ENCODE measurements at places on chromosomes 4 and X.

DNA sequence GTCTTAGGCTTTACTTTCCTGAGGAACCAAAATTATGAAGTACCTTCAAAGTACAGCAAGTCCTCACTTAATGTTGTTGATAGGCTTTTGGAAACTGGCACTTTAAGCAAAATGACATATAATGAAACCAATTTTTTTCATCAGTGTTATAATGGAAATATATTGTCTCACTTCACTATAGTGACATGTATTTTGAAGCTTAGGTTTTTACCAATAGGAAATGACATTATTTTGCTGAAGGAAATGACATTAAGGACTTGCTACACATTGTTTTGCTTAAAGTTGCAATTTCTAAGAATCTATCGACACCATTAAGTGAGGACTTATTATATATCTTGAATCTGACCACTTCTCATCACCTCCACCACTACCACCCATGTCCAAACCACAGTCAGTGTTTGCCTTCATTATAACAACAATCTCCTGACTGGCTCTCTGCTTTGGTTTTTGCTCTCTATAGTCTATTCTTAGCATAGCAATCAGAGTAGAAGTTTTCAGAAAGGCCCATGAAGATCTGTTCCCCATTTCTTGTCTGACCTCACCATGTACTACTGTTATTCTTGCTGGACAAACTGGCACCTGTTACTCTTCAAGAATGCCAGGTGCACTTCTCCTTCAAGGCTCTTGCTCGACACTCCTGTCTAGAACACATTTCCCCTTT, 311.2 kb downstream of the BMPR1B start:
- no peak for DNase-seq

- peak; percentile 91 for DNase-seq
Measured at GRCh38 chr4:76305971-76306881, at the start of gene STBD1. Gene STBD1 (plus strand): TSS chr4:76306733. CDS start chr4:76306770, 37 bp downstream.

- no peak for DNase-seq
Measured at GRCh38 chr4:114334884-114335330, 263.7 kb upstream of the UGT8 start.

DNA sequence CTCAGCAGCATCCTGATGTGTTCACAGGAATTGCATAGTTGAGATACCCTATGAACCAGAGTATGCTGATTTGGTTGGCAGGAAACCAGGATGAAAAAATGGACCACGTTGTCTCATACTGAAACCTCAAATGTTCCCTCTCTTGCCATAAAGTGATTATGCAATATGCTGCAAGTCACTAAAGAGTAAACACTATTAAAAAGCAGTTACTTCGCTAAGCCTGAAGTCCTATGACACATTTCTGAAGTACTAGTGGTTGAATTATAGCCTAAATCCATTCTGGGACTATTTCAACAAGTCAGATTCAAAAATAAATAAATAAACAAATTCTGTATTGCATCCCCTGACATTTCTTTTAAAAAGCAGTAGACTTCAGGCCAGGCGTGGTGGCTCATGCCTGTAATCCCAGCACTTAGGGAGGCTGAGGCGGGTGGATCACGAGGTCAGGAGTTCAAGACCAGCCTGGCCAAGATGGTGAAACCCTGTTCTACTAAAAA, 106.0 kb upstream of the NAP1L5 start:
- no peak for DNase-seq

- DNase-seq: no peak
Measured at GRCh38 chr4:71382125-71382899, 43.5 kb downstream of the SLC4A4 start.

- DNase-seq: no peak
Measured at GRCh38 chr4:55910140-55910539, 38.6 kb upstream of the CEP135 start.

GRCh38 chrX:12007881-12008280, 130.4 kb upstream of the FRMPD4 start:
- no peak for DNase-seq

GRCh38 chrX:107429090-107429489, 20.4 kb upstream of the FRMPD3 start:
- peak; percentile 28 for DNase-seq

DNA sequence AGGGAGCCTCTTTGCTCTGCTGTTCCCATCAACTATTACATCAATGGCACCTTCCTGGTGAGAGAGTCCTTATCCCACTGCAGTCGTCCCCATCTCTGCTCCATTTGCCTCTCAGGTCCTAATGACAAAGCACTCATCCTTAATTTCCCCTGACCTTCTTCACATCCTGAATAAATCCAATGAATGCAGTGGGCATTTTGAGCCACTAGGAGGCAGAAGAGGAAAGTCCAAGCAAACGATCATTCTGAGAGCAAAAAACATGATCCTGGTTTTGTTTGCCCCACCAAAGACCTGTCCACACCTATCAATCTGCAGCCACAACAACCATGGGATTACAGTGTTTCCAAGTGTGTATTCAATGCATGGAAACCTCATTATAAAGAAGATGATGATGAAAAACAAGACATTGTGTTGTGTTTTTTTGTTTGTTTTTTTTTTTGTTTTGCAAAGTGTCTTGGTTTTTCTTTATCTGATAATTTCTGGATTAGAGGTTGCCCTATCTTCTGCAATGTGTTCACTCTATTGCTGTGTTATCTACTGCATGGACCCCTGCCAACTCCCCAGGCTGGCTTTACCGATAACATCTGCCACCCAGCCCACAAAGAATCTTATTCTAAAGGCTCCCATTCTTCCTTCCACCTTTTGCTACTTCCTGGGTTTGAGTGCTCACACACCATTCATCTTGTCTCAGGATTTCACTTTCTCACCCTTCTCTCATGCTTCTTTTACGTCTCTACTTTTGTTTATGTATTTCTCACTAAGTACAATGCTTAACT, 207.2 kb downstream of the NLGN4X start:
- DNase-seq: no peak

DNA sequence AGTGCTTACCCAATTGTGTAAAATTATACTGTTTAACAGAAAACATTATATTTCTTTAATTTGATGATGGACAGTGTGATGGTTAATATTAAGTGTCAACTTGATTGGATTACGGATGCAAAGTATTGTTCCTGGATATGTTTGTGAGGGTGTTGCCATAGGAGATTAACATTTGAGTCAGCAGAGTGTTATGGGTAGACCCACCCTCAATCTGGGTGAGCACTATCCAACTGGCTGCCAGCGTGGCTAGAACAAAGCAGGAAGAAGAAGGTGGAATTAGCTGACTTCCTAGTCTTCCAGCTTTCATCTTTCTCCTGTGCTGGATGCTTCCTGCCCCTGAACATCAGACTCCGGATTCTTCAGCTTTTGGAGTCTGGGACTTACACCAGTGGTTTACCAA, 42.1 kb downstream of the HS6ST2 start:
- DNase-seq: no peak

DNA sequence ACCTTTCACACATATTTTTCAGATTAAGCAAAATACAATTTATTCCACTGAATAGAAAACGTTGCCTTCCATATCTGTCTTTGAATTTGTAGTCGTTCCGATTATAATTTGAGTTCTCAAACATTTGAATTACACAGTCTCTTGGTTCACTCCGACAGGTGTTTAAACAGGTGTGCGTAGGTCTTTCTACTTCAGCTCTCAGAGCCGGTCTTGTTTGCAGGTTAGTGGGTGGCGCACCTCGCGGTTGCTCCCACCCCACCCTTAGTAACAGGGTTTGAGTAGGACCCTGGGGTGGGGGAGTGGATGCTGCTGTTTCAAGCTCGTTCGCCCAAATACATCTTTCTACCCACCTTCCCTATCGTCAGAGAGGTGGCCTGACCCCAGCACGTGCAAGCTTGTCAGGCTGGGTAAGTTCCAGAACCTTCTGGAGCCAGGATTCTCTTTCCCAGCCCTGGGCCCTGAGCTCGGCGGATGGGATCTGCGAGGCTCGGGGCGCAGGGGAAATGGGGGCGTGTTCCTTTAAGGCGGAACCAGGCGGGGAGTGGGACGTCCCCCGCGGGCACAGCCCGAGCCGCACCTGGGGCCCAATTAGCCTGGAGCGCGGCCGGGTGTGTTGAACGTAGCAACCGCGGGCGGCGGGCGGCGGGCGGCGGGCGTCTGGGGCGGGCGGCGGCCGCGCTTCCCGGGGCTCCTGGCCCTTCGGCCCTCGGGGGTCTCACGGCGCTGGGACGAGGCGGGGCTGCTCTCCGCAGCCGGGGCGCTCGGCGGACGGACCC, at the start of gene FAM149A:
Gene FAM149A (plus strand): TSS at position 591 of the 776 bp plus-strand sequence.
- DNase-seq: peak; percentile 85

GRCh38 chrX:63959975-63960374, 175.0 kb upstream of the ARHGEF9 start:
- DNase-seq: no peak

DNA sequence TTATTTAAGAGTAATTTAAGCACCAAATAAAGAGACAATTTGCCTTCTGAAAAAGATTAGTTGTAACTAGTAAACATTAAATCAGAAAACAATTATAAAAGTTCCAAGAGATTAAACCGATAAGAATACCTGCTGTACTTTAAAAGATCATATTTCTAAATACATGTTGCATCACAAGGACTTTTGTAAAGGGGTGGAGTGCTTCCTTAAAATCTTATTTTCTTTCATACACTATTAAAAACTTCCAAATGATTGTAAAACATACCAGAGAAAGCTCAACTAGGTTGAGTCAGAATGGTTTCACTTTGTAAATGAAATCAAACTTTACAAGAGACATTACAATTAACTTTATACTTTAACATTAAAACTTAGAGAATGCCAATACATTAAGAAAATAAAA, 41.8 kb downstream of the ACSL4 start:
- DNase-seq: no peak

DNA sequence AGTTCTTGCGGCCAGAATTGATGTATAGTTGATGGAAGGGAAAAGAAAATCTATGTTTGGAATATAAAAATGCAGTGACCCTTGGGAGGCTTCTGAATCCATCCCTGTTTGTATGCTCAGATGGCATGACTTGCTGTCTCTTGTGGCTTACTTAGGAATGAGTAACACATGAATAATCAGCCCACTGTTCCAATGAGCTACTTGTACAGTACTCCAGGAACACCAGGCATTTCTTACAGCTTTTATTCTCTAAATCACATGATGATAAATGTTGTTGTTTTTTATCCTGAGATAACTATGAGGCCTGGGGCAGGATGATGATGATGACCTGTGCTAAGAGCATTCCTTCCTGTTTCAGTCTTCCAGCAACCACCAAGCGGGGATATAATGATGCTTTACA, 18.9 kb downstream of the TMPRSS11E start:
- no peak for DNase-seq

Measured in left colon (tissue), 2 donors.